ENCODE measurements at places on chromosomes 7 and 10.

DNA sequence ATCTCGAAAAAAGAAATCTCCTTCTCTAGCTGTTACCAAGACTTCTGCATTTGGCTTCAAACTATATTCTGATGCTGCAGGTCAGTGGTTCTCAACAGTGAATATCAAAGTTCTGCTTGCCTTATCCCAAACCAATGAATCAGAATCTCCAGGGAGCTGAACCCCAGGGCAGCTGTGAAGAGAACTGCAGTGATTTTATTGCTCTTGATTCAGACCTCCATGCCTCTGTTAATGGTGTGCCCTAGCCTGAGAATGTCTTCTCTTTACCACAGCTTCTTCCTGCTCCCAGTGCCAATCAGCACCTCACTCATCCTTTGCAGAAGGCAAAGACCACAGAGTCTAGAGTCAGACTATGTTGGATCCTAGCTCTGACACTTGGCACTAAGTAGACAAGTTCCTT lies 46.2 kb upstream of the MRLN start:
- DNase-seq, result no peak

DNA sequence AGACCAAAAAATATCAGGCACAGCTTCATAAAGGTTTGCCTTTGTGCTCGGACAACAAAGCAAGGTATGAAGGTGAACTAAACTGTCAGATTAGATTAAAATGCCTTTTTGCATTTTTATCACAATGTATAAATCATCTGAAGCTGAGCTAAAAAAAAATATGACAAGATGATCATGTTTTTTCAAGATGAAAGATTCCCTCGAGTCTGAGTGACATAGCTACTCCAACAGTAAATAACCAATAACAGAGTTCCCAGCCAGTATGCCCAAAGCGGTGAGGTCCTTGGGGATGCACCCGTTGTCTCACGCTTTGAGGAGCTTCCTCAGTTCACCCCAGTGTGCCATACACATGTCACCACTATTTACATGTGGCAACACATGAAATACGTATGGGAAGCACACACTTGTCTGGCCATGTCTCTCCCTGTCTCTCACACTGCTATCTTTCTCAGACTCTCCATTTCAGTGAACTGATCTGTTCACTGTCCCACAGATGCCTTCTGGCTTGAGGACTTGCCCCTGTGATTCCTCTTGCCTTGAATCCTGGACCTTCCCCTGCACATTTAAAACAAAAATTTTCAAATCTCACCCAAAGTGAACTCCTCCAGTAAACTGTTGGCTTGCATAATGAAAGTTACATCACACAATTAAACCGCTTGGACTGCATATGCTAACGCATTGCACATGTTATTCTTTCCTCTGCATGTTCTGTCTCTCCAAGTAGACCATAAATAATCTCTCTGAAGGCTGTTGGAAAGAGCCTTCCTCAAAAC lies 2.6 kb upstream of the PIK3CG start:
- no peak for DNase-seq

DNA sequence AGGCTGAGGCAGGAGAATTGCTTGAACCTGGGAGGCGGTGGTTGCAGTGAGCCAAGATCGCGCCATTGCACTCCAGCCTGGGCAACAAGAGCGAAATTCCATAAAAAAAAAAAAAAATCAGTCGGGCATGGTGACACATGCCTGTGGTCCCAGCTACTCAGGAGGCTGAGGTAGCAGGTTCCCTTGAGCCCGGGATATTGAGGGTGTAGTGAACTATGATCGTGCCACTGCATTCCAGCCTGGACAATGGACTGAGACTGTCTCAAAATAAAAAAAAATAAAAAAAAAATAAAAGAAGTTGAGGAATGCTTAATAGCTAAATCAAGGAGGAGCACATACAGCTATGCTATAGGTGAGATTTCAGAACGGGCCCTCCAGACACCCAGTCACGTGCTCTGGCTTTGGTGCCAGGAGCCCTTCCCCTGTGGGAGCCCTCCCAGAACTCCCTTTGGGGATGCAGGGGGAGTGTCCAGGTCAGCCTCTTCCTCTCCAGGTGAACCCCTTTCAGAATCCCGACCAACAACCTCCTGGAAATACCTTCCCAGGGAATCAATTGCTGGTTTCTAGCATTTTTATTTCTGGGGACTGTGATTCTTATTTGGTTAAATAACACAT lies 42.9 kb upstream of the CTBP2 start:
- no peak for DNase-seq

- no peak for DNase-seq
Measured at GRCh38 chr10:15096661-15097010, 519 bp upstream of the RPP38 start.

GRCh38 chr7:42502022-42502421 lies 265.0 kb upstream of the GLI3 start:
- DNase-seq, result no peak

All from activated CD8-positive, alpha-beta memory T cell treated with anti-CD3 and anti-CD28 coated beads for 1 hour (primary cell).